Caki2 (cell line): ENCODE measurements at places on chromosomes 12 and 14. TPM values are rescaled to one million over a fixed set of nuclear protein-coding genes. Genes with fewer than 3 reads are reported as not detected.
A peak's percentile ranks its signal among the peaks of the same experiment; 100 is the strongest.

- no peak for DNase-seq
These were observed 472.1 kb upstream of the RGS6 start for GRCh38 chr14:71460091-71460490.

GRCh38 chr14:101561897-101562490 is 699 bp downstream of the DIO3 start:
- DNase-seq = no peak

DNA sequence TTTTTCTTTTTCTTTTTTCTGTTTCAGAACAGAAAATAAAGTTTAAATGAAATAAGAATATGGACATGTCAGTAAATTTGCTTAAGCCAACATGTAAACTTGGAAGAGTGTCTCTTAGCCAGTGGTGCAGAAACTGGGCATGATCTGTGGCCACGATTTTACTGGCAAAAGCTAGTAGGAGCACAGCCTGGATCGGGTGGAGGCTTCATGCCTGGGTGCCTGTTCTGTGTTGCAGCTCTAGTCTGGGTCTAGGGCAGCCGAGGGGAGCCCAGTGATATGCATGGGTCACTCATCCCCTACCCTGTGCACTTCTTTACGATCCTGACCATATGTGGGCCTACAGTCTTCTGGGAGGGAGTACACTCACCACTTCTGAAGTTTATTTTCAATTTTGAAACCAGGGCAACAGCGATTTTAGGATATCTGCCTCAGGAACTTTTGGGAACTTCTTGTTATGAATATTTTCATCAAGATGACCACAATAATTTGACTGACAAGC is 45.6 kb upstream of the SMCO2 start:
- no peak for DNase-seq

PGF gene
- 0.71 and 4.5 TPM in 2 replicates for total RNA-seq

DNA sequence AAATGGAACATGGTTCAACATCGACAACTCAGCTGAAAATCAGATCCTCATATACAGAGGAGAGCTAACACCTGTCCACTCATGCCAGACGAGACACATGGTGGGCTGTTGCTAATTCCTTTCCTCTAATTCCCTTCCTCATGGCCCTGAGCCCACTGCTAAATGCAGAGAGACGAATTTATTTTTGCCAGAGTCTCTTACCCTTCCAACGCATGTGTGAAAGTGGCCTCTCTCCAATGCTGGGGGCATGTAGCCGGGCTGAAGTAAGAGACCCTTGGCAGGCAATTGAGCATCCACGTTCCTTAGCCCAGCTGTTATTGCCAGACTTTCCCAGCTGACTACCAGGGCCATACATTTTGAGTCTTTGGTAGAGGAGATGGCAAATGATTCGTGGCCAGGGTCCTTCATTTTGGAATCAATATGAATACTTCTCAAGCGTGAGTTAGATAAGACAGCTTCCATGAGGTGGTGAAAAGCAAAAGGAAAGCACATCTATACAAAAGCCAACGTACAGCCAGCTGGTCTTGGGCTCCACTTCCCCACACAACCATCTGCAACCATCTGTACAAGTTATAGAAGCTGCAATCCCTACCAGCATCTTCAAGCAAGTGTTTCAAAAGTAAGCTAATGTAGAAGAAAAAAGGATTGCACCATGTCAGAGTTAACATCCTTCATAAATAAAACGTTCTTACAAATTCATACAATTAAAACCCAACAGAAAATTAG is 28.6 kb downstream of the CORO1C start:
- DNase-seq = no peak

DNA sequence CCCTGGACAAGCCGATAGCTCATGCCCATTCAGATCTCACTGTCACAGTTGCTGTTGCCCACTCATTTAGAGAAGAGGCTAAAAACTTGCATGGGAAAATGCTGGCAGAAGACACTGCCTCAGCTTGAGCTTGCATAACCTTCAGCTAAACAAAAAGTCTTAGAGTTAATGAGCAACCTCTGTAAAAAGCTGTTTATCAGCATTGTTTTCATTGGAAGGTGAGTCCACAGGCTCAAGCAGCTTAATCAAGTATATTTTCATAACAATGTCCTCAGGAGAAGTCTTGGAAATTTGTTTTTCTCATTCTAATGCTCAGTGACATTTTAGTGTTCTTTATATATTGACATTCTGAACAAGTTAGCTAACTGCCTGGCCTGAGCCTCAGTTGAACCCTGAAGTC is 872.9 kb downstream of the TMTC2 start:
- no peak for DNase-seq

- DNase-seq = no peak
These were observed 33.4 kb upstream of the BHLHE41 start for GRCh38 chr12:26158078-26158764.

DNA sequence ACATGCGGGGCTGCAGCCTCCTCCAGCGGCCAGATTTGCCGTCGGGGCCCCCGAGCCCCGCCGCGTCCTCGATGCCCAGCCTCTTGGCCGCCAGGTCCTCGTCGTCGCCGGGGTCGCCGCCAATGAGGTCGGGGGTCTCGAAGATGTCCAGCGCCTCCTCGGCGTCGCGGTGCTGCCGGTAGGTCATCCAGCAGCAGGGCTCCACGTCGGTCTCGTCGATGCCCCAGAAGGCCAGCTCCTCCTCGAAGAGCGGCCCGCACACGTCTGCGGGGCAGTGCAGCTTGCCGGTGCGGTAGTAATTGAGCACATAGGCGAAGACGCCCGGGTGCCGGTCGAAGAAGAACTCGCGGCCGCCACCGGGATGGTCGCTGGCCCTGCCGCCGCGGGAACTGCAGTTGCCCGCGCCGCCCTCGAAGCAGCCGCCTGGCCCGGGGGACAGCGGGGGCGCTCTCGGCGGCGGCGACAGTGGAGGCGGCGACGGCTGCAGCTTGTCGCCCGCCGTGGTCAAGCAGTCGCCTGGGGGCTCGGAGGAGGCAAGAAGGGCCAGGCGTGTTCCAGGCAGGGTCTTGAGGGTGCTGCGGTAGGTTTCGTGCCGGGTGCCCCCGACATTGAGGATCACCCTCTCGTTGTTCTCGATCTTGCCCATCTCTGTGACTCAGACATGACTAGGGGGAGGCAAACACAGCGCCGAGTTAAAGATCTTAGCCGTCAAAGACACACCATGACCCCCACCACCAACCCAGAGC is 2.1 kb downstream of the KCNC2 start:
- no peak for DNase-seq

DNA sequence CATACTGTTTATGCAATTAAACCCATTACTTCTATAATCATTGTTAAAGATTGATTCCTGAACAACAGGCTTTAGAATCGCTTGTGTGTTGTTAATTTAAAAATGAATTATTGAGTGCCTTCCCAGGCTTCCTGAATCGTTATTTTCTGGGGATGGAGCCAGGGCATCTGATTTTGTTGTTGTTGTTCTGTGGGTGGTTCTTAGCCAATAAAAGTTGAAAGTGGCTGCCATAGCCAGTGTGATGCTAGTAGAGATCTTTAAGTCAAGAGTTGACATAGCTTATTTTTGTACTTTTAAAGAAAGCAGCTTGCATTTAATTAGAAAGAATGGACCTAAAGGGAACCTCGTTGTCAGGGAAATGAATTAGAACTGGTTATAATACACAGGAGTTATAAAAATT is 6.4 kb downstream of the GOLGA5 start:
- DNase-seq = no peak

- DNase-seq = no peak
These were observed 12.0 kb upstream of the LGMN start for GRCh38 chr14:92760524-92760805.

GRCh38 chr12:93970900-93971688 is 177.3 kb upstream of the PLXNC1 start:
- DNase-seq = no peak

- no peak for DNase-seq
These were observed 773.4 kb upstream of the NOVA1 start for GRCh38 chr14:27371209-27371608.

GALNT9 gene
- total RNA-seq = 14.1 and 14.6 TPM in 2 replicates

DNA sequence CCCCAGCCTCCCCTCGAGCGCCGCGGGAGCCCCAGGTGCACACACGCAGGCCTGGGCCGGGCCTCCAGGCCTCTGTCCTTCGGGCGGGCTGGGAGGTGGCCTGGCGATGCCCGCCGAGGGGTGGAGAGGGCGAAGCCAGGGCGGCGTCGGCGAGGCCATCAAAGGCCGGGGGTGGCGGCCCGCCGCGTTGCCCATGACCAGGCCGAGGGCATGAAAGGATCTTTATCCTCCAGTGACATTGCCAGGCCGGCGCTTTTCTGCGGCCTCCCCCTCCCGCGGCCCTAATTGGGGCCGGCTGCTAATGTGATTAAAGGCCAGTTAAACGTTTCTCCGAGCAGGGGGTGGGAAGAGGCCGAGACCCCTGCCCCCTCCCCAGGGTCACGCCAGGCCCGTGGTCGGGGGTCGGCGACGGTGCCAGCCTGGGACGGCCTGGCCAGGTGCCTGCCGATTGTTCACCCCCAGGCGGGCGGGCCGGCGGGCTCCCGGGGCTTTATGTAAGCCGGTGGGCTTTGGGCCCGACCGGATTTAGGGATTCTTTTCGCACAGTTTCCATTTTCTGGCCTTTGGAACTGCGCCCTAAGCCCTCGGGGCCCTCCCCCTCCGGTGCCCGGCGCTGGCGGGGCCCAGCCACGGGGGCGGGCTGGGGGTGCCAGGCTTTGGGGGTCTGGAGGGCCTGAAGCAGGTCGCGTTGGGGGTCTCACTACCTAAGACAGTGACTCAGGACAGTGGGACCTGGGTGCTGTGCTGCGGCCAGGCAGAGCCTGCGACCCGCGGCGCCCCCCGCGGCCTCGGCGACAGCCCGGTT is 103.2 kb upstream of the DIO3 start:
- no peak for DNase-seq

DNA sequence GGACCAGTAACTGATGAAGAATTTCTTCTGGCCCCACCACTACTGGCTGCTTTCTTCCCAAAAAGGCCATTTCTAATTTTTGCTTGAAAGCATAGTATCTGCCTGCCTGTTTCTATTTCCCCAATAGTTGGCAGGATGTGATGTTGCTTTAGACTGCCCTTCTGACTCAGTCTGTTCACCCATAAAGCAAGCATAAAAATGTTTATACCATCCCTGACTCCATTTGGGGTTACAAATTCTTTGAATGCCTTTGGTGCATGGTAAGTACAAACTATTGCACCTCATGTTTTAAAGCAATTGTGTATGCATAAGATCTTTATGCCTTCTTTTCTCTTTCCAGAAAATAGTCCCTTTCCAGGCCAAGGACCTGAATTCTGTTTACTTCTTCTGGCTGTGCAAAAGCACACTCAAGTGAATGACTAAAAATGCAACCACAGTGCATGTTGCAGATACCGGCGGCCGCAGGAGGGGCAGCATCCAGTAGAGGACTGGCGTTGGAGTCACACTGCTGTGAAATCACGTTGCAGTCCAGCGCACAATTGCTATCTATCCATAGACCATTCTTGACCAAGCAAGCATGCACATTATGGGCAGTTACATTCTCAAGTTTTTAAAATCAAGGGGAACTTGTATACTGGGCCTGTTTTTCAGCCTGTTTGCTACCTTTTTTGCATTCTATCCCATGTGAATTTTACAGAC is 82.4 kb downstream of the SLC5A8 start:
- DNase-seq = peak; percentile 19

EFCAB11 gene
- 9.7 and 13.9 TPM in 2 replicates for total RNA-seq

- no peak for DNase-seq
These were observed 50.7 kb downstream of the TMTC1 start for GRCh38 chr12:29733060-29733459.

FANCM gene
- total RNA-seq = 1.3 and 1.8 TPM in 2 replicates

DNA sequence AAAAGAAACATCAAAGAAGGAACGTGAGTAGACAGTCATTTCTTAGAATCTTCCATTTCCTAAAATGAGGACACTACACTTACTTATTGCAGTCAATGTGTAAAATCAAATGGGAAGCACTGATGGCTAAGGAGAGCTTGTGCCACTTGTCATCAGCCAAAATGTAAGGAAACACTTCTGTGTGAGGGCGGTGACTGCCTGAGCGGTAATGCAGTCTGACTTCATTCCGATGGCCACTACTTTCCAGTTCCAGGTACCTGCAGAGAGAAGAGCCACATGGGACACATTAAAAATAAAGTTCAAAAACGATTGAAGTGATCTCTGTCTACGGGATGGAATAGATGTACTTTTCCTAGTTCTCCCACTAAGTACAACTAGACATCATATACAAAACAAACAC is 96.3 kb downstream of the NELL2 start:
- DNase-seq = no peak

DNA sequence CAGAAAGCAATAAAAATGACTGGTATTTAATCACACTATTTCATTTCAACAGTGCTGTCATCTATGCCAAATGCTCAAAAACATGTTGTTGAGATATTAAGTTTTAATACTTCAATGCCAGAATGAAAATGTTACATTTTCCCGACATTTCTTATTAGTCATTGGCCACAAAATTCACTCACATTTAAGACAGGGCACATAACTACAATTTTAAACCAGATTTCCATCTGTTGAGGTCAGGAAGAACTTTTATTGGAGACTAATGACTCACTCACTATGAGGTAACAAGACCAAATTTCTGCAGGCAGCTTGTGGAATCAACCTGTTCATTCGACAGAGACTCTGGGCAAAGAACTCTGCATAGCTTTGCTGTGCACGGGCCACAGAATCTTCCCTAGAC is 36.8 kb downstream of the PPTC7 start:
- no peak for DNase-seq

- no peak for DNase-seq
These were observed 138.2 kb downstream of the PRKD1 start for GRCh38 chr14:29789475-29789874.

DNA sequence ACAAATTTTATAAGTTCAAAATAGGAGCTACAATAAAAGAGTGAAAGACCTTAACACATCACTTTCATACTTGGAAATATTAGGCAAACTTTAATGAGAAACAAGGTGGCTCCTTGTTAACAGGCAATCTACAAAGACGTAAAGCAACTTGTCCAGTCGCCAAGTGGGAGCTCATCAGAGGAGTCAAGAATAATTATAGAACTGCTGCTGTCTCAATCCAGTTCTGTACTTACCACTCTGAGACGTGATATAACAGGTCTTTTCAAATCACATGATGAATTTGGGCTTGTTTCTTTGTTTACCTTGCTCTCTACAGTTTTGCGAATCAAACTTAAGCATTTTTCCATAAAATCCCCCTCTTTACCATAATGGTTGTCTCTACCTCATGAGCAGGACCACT is 3.6 kb downstream of the YBX3 start:
- no peak for DNase-seq

DNA sequence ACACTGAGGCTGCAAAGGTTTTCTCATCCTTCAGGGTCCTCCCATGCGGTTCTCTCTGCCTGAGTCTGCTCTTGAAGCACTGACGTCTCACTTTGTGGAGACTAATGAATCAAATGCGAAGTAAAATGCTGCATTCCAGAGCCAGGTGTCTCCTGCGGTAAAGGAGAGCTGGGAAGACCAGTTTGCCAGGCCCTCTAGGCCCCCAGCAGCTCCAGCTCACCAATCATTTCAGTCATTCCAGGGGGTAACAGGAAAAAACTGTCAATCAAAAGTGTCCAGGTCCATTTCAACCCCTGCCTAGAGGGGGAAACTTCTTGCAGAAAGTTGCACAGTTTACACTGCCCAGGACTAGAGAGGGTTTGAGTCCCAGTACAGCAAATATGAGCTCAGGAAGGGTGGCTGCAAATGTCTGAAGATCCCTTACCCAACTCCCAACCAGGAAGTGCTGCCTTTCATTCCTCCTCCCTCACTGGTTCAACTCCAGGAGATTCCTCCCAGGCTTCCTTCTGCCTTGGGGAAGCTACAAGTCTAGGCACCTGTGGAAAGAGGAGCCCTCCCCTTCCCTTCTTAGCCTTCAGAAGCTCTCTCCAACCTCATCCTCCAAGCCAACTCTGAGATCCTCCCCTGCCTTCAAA is 2.7 kb upstream of the NXPH4 start:
- peak; percentile 44 for DNase-seq
